ENCODE measurements at places on chromosomes 2 and 18. TPM values are rescaled to one million over a fixed set of nuclear protein-coding genes. Genes with fewer than 3 reads are reported as not detected.

The REG1A gene
- not detected for total RNA-seq

The HOXD12 gene
- total RNA-seq = not detected

The CXCR1 gene
- not detected for total RNA-seq

The UGT1A8 gene
- not detected for total RNA-seq

The GNAL gene
- total RNA-seq = 80.6 TPM

The SMCHD1 gene
- total RNA-seq = 152 TPM

The MATN3 gene
- 2.0 TPM for total RNA-seq

The SLC11A1 gene
- 2.0 TPM for total RNA-seq

The AQP12B gene
- total RNA-seq = not detected

The MZT2A gene
- 37.9 TPM for total RNA-seq

The POLR1B gene
- 28.5 TPM for total RNA-seq

The DUSP11 gene
- 21.9 TPM for total RNA-seq

The DSG3 gene
- under 0.01 TPM for total RNA-seq

The CD28 gene
- total RNA-seq = 0.25 TPM

The PPM1G gene
- total RNA-seq = 47.7 TPM

The GRHL1 gene
- total RNA-seq = 3.2 TPM

The MERTK gene
- total RNA-seq = 3.7 TPM

The MARCHF4 gene
- 19.2 TPM for total RNA-seq

The ALPG gene
- not detected for total RNA-seq

The SCYGR4 gene
- not detected for total RNA-seq

The ABHD3 gene
- total RNA-seq = 6.6 TPM

The MC5R gene
- total RNA-seq = 0.25 TPM

The DYNC1I2 gene
- total RNA-seq = 234 TPM

The MC2R gene
- not detected for total RNA-seq

The SATB2 gene
- 310 TPM for total RNA-seq

The ALKAL2 gene
- not detected for total RNA-seq

The ALLC gene
- total RNA-seq = not detected

The LIPG gene
- 11.8 TPM for total RNA-seq

The MTLN gene
- total RNA-seq = 25.3 TPM

The HNMT gene
- 34.2 TPM for total RNA-seq

The RFTN2 gene
- total RNA-seq = 18.7 TPM

The BMP10 gene
- total RNA-seq = not detected

The BAZ2B gene
- 121 TPM for total RNA-seq

The GFPT1 gene
- 65.6 TPM for total RNA-seq

The UGT1A3 gene
- not detected for total RNA-seq

The UBE2E3 gene
- total RNA-seq = 252 TPM

The MYL12B gene
- total RNA-seq = 128 TPM

The FER1L5 gene
- total RNA-seq = 0.25 TPM

The RBBP8 gene
- 9.8 TPM for total RNA-seq

The CNGA3 gene
- total RNA-seq = 2.5 TPM

The NDUFS1 gene
- total RNA-seq = 85.8 TPM

The BARD1 gene
- total RNA-seq = 15.7 TPM

The IL36B gene
- not detected for total RNA-seq

The BOLL gene
- total RNA-seq = not detected

The ABCG5 gene
- not detected for total RNA-seq

The PRKAG3 gene
- not detected for total RNA-seq

The NLRC4 gene
- total RNA-seq = 0.49 TPM

The RAB6C gene
- total RNA-seq = 0.98 TPM

The FKBP1B gene
- total RNA-seq = 76.5 TPM

The NBEAL1 gene
- 40.1 TPM for total RNA-seq

The HOXD10 gene
- total RNA-seq = not detected

The NTSR2 gene
- total RNA-seq = 0.25 TPM

The RAB17 gene
- total RNA-seq = not detected

The TEKT4 gene
- total RNA-seq = not detected

Data from temporal lobe (tissue), 4 donors.